ENCODE measurements at places on chromosomes 5 and 9.

GRCh38 chr5:103308774-103309173 lies 50.2 kb downstream of the MACIR start:
- no peak for DNase-seq

- no peak for DNase-seq
Observed at GRCh38 chr5:124557761-124558160, 188.7 kb downstream of the ZNF608 start.

- no peak for DNase-seq
Observed at GRCh38 chr5:144004146-144004545, 166.3 kb downstream of the YIPF5 start.

GRCh38 chr9:86580688-86581087 lies 226.5 kb upstream of the TUT7 start:
- no peak for DNase-seq

DNA sequence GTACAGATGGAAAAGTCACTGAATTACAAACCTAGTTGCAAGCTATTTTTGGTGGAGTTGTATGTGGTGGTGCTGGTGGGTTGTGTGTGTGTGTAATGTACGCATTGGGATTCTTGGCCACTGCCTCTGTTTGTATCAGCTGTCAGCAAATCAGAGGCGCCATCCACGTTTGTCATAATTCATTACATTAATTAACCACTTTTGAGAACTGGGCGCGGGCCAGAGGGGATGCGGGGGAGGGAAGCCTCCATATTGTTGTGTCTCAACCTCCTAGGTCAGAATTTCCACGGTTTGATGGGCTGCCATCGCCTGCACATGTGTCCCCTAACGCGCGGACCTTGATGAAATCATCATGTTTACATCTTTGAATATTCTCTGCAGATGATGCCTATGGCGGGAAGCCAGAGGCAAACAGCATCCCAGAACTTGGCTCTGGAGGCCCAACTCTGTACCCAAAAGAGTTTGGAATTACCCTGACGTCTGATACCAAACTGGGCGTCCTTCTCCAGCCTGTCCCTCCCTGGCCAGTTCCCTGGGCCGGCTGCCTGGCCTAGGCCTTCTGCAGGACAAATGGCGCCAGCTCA lies 54.9 kb downstream of the FGF18 start:
- no peak for DNase-seq

DNA sequence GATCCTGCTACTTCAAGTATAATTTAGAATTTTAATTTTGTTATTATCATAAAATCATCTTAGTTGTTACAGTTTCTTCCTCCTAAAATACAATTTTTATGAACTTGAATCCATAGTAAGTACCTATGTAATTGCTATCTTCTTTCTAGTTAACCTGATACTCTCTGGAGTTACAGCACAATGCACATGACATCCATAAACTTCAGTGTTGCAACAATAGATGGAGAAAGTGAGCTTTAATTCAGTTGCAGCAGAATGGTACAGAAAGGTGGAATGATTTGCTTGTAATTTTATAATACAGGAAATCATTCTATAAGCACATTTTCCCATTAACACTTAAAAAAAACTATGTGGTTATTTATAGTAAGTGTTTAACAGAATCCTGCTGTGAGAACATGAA lies 372.0 kb downstream of the CDH9 start:
- peak; percentile 34 for DNase-seq

- no peak for DNase-seq
Observed at GRCh38 chr9:133166392-133166791, 2.7 kb upstream of the GBGT1 start.

DNA sequence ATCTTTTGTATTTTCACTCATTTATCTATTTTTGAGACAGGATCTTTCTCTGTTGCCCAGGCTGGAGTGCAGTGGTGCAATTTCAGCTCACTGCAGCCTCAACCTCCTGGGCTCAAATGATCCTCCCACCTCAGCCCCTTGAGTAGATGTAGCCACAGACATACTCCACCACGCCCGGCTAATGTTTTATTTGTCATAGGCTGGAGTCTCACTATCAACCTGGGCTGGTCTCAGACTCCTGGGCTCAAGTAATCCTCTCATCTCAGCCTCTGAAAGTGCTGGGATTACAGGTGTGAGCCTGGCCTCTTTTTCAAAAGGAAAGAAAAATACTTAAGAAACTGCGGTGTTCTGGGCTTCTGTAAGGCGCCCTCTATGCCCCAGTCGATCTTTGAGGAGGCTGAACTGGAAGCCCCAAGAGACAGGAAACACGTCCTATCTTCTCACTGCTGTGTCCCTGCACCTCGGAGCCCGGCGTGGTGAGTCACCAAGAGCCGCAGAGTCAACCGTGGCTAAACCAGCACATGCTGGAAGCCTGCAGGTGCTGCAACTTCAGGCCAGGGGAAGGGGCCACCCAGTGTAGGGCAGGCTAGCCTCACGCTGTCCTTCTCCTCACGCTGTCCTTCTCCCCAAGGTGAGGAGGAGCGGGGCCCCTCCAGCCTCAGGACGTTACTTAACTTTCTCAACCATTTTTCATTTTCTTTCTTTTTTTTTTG lies 15.2 kb upstream of the LHX3 start:
- no peak for DNase-seq

DNA sequence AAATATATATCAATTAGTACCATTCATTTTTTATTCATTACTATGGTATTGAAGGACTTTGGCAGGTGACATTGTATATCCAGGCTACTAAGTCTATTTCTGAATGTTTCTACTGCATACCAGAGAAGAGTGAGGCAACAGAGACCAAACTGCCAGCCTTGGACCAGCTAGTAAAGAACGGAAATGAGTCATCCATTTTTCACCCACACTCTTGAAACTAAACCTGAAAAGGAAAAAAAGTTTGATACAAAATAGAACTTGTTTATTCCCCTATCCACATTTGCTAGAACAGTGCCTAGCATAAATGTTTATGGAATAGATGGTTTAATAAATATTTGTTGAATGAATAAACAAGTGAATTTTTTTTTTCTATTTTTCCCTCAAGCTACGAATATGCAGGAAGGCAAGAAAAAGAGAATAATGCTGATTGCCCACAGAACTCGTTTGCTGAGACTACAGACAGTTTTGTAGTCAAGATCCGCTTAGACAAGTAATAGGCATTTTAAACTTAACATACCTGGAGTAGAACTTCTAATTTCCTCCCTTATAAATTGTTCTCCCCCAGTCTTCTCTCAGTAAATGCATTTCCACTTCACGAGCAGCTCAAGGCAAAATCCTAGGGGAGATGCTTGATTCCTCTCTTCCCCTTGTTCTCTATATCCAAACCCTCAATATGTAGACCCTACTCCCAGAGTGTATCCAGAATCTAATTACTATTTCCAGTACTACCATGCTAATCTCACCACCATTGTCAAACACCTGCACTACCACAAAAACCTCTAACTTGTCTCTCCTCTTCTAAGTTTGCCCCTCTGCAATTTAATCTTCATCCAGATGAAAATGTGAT lies 146.2 kb upstream of the RASA1 start:
- no peak for DNase-seq

GRCh38 chr5:74810915-74811314 lies 43.9 kb downstream of the NSA2 start:
- DNase-seq = no peak

GRCh38 chr5:83844449-83845068 lies 123.9 kb upstream of the HAPLN1 start:
- no peak for DNase-seq

GRCh38 chr5:89299998-89300397 lies 417.0 kb upstream of the MEF2C start:
- DNase-seq = no peak

- no peak for DNase-seq
Observed at GRCh38 chr9:135526089-135526729, 5.0 kb downstream of the LCN1 start.

DNA sequence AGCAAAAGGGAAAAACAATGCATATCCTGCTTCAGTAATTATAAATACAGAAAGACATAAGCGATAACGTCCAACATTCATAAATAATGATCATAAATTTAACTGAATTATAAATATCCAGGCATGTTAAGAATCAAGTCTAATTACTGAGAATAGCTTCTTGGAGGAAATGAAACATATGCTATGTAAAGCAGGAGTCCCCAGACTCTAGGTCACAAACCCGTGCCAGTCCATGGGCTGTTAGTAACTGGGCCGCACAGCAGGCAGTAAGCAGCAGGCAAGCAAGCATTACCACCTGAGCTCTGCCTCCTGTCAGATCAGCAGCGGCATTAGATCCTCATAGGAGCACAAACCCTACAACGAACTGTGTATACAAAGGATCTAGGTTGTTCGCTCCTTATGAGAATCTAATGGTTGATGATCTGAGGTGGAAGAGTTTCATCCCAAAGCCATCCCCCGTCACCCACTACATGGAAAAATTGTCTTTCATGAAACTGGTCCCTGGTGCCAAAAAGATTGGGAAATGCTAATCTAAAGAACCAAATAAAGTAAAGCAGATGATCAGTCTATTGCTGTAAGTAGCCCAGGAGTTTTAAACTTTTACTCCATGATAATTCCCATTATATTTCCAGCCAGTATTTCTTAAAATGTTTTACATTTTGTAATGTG lies 50.4 kb downstream of the CERT1 start:
- peak; percentile 29 for DNase-seq

DNA sequence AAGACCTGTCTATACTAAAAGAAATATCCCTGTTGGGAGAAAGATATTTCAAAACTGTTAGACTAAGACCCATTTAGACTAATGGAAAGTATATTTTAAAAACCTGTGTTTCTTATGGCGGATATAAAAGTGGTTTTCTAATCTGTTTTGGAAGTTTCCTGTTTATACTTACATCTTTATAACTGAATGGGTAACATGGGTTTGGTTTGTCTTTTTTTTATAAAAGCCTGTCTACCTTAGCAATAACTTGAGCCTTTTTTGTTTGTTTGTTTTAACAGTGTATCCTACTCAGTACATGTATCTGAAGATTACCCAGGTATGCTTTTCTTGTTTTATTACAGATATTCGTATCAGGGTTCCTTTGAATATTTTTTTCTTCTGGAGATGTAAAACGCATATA lies 83.4 kb downstream of the PARP8 start:
- no peak for DNase-seq

- DNase-seq = no peak
Observed at GRCh38 chr9:122827761-122828093, 661 bp downstream of the PDCL start.

Measured in NCI-H1417 (cell line).